Spinal cord (tissue), 10 donors: ENCODE measurements at places on chromosomes 2 and 18. TPM values are rescaled to one million over a fixed set of nuclear protein-coding genes. Genes with fewer than 3 reads are reported as not detected.

DNA sequence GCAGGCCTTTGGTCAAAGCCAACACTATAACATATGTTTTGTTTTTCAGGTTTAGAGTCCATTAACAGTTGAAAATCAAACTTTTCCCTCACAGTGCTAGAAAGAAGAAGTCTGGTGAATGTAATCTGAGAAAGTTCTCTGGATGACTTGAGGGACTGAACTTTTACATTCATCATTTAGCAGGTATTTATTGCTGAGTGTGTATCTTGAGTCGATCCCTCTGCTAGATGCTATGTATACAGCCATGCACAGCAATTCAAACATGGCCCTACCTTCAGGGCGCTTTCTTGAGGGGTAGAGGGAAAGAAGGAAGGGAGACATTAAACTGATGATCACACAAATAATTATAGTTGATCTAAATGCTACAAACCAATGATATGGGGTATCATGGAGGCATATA is 89.6 kb downstream of the CLHC1 start:
- H3K27me3 ChIP-seq = no peaks in the 10 kb centered on the region
- DNase-seq = no peak
- H3K4me1 ChIP-seq = peaks cover 22% of the 10 kb centered on the region
- H3K36me3 ChIP-seq = no peaks in the 10 kb centered on the region

DNA sequence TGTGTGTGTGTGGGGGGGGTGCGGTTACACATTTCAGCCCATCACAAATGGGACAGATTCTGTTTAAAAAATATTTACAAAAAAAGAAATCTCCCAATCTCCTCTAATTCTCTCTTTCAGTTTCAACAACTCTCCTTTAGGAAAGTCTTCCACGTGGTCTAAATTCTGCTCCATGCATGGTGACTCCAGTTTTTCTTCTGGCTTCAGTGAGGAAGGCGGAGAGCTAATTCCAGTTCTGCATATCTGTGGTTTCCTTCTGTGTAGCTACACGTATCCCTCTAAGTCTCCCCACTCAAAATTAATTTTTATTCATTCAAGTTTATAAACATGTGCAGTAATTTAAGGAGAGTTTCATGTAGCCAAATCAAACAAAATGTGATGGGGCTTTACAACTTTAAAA is 111.6 kb downstream of the SLC4A3 start:
- peaks cover 7% of the 10 kb centered on the region for H3K4me1 ChIP-seq
- H3K27ac ChIP-seq = no peak overlapping the region
- H3K27me3 ChIP-seq = peaks cover 3% of the 10 kb centered on the region
- no peaks in the 10 kb centered on the region for H3K36me3 ChIP-seq

DNA sequence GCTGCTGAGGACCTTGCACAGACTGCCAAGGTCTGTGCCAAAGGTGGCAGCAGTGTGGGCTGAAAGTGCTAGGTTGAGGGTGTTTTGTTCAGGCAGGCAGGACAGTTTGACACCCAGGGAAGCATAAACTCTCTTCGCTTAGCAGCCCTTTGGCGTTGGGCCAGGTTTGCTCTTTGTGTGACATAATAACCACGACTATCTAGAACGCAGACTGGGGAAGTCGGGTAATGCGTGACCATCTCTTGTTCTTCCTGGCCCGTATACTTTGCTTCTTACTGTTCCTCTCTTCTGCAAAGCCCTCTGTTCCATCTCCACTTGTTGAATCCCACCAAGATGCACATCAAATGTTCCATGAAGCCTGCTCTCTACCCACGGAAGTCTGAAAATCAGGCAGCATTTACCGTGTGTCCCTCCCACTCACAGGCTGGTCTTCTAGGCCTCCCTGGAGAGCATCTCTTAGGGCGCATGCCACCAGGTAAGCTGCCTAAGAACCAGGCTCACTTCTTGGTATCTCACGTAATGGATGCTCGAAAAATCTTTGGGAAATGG is 96.7 kb upstream of the LMAN1 start:
- no peak overlapping the region for H3K27ac ChIP-seq
- peaks cover 2% of the 10 kb centered on the region for H3K27me3 ChIP-seq
- H3K4me3 ChIP-seq = no peak overlapping the region
- H3K36me3 ChIP-seq = no peaks in the 10 kb centered on the region
- DNase-seq = no peak
- peaks cover 12% of the 10 kb centered on the region for H3K4me1 ChIP-seq

DNA sequence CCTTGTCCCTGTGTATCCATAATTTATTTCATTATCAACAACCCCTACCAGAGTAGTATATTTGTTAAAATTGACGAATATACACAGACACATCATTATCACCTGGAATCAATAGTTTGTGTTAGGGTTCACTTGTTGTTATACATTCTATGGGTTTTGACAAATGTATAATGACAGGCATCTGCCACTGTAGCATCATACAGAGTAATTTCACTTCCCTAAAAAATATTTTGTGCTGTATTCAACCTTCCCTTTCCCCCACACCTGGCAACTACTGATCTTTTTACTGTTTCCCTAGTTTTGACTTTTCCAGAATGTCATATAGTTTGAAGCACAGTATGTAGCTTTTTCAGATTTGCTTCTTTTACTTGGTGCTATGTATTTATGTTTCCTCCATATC is 132.0 kb downstream of the ZNF804A start:
- no peak overlapping the region for H3K27ac ChIP-seq
- H3K36me3 ChIP-seq = no peaks in the 10 kb centered on the region
- H3K4me1 ChIP-seq = no peaks in the 10 kb centered on the region
- no peak overlapping the region for H3K4me3 ChIP-seq
- H3K27me3 ChIP-seq = no peaks in the 10 kb centered on the region

- H3K4me3 ChIP-seq = no peak overlapping the region
- H3K27ac ChIP-seq = no peak overlapping the region
- DNase-seq = no peak
- H3K4me1 ChIP-seq = no peaks in the 10 kb centered on the region
- H3K27me3 ChIP-seq = no peaks in the 10 kb centered on the region
Measured at GRCh38 chr18:6979954-6980353, 137.6 kb downstream of the LAMA1 start.

Gene TNS1
- 46.9 TPM for total RNA-seq
